ENCODE measurements at places on chromosomes 7 and 10. TPM values are rescaled to one million over a fixed set of nuclear protein-coding genes. Genes with fewer than 3 reads are reported as not detected.

The PALD1 gene
- 0.33 TPM for total RNA-seq

- no peak overlapping the region for H3K27ac ChIP-seq
- no peak for DNase-seq
- no peaks in the 10 kb centered on the region for H3K36me3 ChIP-seq
- H3K4me3 ChIP-seq: no peak overlapping the region
- H3K4me1 ChIP-seq: no peaks in the 10 kb centered on the region
Observed at GRCh38 chr7:117401293-117402002, 25.8 kb downstream of the ASZ1 start.

DNA sequence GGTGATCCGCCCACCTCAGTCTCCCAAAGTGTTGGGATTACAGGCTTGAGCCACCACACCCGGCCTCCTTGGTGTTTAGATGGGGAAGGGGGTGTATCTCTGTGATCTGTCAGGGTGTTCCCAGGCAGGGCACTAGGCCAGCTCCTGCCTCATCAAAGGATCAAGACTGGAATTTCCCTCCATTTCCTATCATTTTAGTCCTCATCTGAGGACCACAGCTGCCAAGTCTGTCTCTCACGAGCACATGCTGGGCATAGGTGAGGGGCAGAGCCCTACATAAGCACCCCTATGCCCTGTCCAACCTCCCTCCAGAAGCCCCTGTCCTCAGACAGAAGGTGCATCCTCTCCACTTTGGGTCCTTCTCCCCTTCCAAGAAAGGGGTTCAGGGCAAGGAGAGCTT, 19.5 kb downstream of the TRIM56 start:
- no peaks in the 10 kb centered on the region for H3K27me3 ChIP-seq
- DNase-seq: no peak
- no peaks in the 10 kb centered on the region for H3K36me3 ChIP-seq
- H3K27ac ChIP-seq: no peak overlapping the region
- no peak overlapping the region for H3K4me3 ChIP-seq

The UTF1 gene
- not detected for total RNA-seq

GRCh38 chr10:15046626-15047025, 2.9 kb downstream of the OLAH start:
- peaks cover 14% of the 10 kb centered on the region for H3K27me3 ChIP-seq
- H3K36me3 ChIP-seq: peaks cover 4% of the 10 kb centered on the region
- no peak overlapping the region for H3K27ac ChIP-seq
- peaks cover 6% of the 10 kb centered on the region for H3K4me1 ChIP-seq
- DNase-seq: no peak

DNA sequence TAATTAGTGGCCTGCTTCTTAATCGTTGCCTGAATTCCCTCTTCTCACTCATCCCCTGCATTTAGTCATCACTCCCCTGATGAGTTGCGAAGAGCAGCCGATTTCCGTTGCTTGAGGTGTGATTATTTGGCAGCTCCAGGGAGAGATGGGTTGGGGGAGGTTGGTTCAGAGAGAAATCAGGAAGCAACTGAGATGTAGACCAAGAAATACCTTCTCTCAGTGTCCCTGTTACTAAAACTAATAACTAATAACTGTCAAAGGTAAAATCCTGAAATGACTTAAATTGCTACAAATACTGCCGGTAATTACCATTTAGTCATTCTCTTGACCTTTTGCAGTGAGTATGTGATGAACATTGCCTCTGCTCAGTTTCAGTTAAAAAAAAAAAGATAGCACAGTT, 76.9 kb downstream of the ELMO1 start:
- peaks cover 11% of the 10 kb centered on the region for H3K36me3 ChIP-seq
- H3K4me3 ChIP-seq: no peak overlapping the region
- peaks cover 37% of the 10 kb centered on the region for H3K27me3 ChIP-seq
- no peak for DNase-seq
- no peak overlapping the region for H3K27ac ChIP-seq

DNA sequence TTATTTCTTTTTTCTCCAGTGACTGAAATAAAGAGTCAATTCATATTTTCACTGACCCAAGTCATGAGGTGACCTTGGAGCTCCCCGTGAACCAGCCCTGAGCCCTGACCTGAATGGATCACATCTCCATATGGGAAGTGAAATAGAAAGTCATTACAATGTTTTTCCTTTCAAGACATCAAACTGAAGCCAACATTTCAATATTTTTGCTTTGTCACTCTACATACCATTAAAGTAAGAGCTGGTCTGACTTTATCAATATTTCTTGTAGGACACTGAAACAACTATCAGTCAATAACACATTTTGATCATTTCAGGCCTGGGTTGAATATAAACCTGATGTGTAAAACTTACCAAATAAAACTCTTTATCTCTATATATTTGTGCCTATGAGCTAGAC, 249.8 kb upstream of the PHF14 start:
- DNase-seq: no peak
- no peak overlapping the region for H3K4me3 ChIP-seq
- no peaks in the 10 kb centered on the region for H3K36me3 ChIP-seq
- H3K4me1 ChIP-seq: peaks cover 3% of the 10 kb centered on the region

The UNC5B gene
- not detected for total RNA-seq

GRCh38 chr7:73888959-73889358, 28.0 kb downstream of the TMEM270 start:
- peaks cover 20% of the 10 kb centered on the region for H3K27me3 ChIP-seq
- no peaks in the 10 kb centered on the region for H3K36me3 ChIP-seq
- no peak overlapping the region for H3K4me3 ChIP-seq
- no peak for DNase-seq
- no peak overlapping the region for H3K27ac ChIP-seq
- no peaks in the 10 kb centered on the region for H3K4me1 ChIP-seq

DNA sequence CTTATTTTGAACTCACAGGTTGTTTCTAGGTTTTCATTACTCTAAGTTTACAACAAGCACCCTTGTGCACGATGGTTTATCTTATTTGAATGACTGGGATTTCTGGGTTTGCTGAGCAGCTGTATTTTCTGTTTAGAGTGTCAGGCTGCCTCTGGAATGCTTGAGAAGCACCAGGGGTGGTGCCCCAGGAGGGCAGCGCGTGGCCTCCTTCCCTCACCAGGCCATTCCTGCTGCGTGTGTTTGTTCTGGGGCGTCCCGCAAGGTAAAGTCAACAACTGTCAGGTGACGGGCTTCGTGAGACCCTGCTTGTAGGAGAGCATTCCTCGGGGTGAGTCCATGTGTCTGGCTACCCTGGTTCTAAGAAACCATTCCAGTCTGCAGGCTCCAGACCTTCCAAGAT, 54.9 kb downstream of the FAM171A1 start:
- H3K4me1 ChIP-seq: peaks cover 4% of the 10 kb centered on the region
- H3K27ac ChIP-seq: no peak overlapping the region
- DNase-seq: no peak
- H3K4me3 ChIP-seq: no peak overlapping the region
- no peaks in the 10 kb centered on the region for H3K36me3 ChIP-seq
- H3K27me3 ChIP-seq: peaks cover 11% of the 10 kb centered on the region

Measured in natural killer cell treated with Interleukin-12 subunit alpha and Interleukin-12 subunit beta and Interleukin-15 and Interleukin-18, amount 100 ng/mL, for 72 hours (primary cell).